ENCODE measurements at places on chromosomes 4 and X.

DNA sequence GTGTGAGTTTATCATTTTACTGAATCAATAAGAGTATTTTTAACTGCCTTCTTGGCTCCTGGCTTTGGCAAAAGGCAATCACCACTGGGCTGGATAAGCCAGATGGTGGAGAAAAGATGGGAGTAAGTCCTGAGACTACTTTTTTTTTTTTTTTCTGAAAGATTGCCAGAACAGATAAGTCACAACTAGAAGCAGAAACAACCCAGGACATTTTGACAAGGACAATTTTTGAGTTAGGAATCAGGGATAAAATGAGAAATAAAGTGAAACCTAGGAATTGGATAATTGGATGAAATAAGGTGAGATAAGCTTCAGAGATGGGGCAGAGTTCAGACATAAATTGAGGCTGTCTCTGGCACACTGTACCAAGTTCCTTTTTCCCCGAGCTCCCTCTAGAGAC, 471.0 kb downstream of the KLHL13 start:
- DNase-seq: no peak

GRCh38 chrX:8849945-8850344, 48.8 kb upstream of the FAM9A start:
- DNase-seq: no peak

GRCh38 chr4:125314676-125315575, at the start of gene FAT4:
TSS of gene FAT4 (plus strand) at chr4:125314955. CDS start at chr4:125316412, 1,457 bp downstream.
- peak; percentile 98 for DNase-seq

DNA sequence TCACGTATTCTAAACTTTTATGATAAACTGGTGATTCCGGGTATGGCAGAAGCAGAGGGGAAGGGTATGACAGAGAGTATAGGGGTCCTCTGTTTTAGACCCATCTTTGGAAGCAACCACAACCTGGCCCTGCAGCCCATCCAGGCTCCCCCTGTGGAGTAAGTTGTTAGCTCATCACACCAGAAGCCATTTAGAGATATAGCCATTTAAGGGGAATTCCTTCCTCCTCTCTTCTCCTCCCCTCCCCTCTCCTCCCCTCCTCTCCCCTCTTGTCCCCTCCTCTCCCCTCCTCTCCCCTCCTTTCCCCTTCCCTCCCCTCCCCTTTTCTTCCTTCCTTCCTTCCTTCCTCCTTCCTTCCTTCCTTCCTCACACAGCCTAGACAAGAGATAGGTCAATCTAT, 197.3 kb upstream of the LDB2 start:
- no peak for DNase-seq

GRCh38 chr4:109816082-109816442, 500 bp downstream of the GAR1 start:
- DNase-seq: no peak

DNA sequence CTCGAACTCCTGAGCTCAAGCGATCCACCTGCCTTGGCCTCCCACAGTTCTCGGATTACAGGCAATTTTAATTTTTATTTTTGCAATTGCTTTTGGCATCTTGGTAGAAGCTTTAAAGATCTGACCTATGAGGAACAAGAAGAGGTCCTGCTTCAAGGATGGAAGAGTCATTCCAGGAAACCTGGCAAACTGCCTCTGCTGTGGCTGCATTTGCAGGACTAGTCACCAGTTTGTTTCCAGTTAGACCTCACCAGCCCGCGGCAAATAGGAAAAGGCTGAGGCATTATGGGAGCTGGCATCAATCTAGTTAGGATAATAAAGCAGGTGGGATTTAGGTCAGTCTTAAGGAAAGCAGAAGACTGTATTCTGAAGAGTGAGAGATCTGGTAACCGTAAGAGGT, 51.9 kb upstream of the LAS1L start:
- DNase-seq: no peak

- peak; percentile 3 for DNase-seq
Observed at GRCh38 chr4:146638786-146639505, at the start of gene POU4F2. TSS of gene POU4F2 (plus strand) at chr4:146638893. CDS start at chr4:146639141, 248 bp downstream.

DNA sequence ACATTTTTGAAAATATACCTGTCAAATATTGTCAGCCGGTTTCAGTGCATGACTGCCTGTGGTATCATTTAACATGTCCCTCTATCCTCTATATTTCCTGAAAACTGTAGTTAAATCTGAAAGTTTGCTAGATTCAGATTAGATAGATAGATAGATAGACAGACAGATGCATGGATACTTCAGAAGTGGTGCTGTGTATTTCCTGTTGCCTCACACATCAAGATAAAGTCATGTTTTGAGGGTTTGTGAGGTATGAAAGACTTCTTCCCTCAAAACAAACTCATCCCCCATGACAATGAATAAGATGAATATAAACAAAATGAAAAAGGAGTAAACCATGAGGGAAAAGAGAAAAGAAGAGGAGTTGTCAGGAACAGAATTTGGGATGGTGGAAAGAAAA, 6.0 kb upstream of the BST1 start:
- no peak for DNase-seq

- no peak for DNase-seq
Observed at GRCh38 chr4:57055886-57056285, 54.3 kb downstream of the IGFBP7 start.

- no peak for DNase-seq
Observed at GRCh38 chr4:53840643-53841042, 223.8 kb downstream of the CHIC2 start.

DNA sequence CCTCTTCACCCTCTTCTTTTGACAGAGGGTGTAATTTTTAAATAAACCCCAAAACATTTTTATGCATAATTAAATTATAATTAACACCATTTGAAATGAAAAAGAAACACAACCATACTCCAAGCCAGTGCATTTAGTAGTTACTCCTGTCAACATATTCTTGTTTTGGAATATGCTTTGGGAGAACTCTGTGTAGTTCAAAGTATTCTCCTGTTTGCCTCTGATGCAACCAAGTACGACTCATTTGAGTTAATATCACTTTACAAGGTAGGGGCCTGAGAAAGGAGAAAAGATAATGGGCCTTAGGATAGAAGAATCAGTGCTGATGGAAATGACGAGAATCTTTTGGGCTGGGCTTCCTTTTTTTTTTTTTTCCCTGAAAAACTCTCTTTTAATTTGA, 2.7 kb downstream of the PTPN13 start:
- peak; percentile 54 for DNase-seq

GRCh38 chr4:184850018-184850417, 24.2 kb upstream of the ACSL1 start:
- DNase-seq: no peak

- DNase-seq: no peak
Observed at GRCh38 chrX:94058728-94059382, 384.8 kb downstream of the FAM133A start.

- peak; percentile 85 for DNase-seq
Observed at GRCh38 chr4:87895964-87896621, 63.3 kb downstream of the MEPE start.

GRCh38 chr4:133801883-133802282, 399.7 kb downstream of the PABPC4L start:
- no peak for DNase-seq

DNA sequence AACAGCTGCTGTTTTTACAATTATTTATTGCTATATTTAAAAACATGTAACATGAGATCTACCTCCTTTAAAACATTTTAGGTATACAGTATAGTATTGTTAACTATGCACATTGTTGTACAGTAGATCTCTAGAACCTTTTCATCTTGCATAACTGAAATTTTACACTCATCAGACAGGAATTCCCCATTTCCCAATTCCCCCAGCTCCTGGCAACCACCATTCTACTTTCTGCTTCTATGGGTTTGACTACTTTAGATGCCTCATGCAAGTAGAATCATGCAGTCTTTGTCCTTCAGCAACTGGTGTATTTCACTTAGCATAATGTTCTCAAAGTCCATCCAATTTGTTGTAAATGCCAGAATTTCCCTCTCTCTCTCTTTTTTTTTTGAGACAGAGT, 9.7 kb upstream of the LSM6 start:
- DNase-seq: peak; percentile 87

- DNase-seq: no peak
Observed at GRCh38 chr4:66629927-66630326, 915.4 kb downstream of the CENPC start.

DNA sequence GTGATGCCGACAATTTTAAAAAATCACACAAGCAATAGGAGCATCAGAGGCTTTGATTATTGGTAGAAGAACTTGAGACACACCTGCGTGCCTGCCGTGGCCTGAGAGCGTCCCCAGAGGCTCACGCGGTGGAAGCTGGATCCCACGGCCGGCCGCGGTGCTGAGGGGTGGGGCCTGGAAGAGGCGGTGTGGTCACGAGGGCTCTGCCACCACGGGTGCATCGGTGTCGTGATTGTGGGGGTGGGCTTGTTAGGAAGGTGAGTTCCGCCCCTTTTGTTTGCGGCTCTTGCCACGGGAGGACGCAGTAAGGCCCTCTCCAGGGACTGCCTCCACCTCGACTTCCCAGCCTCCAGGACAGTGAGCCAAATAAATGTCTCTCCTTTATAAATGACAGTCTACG, 77.2 kb upstream of the ADRA2C start:
- DNase-seq: no peak

GRCh38 chrX:20623448-20623847, 356.7 kb upstream of the RPS6KA3 start:
- peak; percentile 49 for DNase-seq

DNA sequence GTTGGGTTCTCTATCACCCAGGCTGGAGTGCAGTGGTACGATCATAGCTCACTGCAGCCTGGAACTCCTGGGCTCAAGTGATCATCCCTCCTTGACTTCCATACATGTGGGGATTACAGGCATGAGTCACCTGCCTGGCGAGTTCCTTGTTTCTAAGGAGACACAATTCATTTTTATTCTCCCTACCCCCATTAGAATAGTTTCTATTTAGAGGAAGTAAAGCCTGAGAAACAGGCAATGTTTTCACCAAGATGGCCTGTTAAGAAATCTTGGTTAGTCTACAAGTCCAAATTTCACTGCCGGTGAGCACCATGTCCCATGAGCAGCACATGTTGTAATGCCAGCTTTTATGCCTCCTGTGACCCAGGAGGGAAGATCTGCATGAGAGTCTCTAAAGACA, 5.7 kb downstream of the CYBB start:
- DNase-seq: peak; percentile 0

DNA sequence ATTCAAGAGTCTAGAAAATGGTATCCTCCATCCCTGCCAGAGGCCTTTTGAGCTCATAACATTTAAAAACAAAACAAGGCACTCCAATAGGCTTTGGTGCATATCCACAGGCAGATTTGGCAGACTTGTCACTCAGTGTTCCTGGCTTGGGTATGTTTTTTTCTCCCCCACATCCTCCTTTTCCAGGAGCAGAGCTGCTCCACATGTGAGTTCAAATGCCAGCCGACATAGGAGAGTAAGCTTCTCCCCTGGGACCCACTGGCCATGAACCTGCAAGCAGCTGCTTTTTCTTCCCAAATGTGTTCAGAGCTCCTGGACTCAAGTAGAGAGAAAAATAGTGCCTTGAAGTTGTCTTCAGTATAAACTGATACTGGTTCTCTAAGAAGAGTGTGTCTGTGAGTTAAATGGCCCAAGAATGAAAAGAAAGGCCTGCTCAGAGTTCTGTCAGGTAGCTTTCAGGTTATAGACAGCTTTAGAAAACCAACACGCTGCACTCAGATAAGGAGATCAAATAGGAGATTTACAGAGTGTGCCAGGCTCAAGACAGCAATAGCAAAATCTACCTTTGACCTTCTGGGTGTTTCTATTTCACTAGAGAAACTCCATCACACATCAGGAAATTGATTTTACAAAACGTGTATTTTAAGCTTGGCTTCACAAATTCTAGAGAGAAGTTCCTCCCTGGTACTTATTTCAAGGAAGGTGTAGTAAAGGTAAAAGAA, 162.5 kb upstream of the GALNT7 start:
- DNase-seq: no peak

GRCh38 chr4:174835536-174835935, 6.5 kb upstream of the GLRA3 start:
- DNase-seq: no peak

DNA sequence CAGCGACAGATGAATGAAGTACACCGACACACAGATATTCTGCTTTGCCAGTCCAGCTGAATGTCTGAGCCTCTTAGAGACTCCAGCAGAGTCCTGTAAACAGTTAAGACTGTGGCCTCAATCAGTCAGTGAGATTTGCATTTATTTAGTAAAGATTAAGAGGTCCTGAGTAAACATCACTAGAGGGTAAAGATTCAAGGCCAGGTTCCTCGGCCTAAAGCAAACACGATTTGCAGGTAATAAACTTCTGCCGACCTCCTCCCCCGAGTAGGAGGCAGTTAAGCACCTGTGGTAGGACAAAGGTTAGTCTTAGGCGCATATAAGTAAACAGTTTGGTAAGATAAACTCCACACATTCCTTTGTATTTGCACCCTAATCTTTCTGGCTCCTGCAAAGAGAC, 99.6 kb downstream of the CFAP47 start:
- DNase-seq: no peak

DNA sequence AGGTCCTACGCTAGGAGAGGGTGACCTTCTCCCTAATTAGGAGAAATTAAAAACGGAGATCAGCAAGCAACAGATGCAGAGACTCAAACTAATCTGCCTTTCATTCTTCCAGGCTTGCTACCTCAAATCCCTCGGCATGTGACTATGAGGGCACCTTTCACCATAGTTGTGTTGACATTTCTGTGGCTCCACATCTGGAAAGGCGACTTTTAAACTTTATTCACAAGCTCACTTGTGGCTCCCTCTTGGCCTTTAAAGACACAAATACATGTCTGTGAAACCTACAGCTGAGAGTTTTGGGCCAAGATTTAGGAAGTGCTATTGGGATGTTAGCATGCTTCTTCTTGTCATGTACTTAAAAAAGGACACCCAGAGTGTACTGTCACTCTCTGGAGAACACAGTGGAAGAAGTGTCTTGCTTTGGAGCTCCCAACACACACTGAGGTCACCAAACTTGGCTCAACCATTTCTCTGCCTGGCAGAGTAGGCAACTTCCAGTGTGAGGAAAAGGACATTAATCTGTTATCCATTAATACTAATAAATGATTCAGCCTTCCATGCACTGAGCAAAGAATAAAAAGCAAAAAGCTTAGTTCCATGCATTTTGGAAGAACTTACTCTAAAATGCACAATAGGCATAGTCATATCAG, 60.1 kb downstream of the LDB2 start:
- no peak for DNase-seq

DNA sequence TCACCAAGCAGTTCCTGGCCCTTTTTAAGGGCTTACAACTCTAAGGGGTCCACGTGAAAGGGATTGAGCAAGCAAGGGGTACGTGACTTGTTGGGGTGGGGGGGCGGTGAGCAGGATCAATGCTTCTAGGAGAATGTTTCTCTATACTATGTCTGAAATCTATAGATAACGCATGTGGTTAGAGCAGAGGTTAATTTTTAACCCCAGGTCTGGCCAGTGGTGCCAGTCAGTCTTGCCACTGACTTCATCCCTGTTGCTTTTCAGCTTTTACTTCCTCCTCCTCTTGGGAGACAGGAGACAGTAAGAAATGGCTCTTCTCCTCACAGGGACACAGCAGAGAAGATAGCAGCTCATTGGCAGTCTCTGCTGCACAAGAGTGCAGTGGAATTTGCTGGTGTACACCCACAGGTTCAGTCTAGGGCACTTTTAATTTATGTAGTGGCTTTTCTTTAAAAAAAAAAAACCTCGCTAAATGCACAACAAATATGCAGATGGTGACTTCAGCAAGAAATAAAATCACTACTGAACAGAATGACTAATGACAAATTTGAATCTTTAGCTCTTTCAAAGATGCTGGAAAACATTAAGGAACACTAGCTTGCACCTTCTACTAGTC, 190.5 kb downstream of the CCNG2 start:
- DNase-seq: no peak
